ENCODE measurements at places on chromosomes 2 and 18.

DNA sequence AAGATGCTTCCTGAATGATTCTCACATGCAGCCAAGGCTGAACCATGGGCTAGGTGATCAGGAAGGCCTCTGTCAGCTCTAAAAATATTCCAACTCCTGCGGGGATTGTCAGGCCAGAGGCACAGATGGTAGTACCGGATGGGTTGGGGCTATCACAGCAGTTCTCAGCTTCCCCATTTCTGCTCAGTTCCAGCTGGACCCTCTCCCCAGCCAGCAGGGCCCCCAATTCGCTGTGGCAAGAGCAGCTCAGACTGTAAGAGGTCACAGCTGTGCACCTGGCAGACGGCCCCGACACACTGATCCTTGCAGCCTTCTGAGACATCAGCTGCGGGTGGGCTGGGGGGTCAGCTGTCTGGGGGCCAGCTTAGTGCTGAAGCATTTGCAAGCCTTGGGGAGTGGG, 43.6 kb upstream of the TCF7L1 start:
- DNase-seq = no peak

- no peak for DNase-seq
Observed at GRCh38 chr18:79394534-79395307, 1.0 kb upstream of the NFATC1 start.

- no peak for DNase-seq
Observed at GRCh38 chr2:144467502-144468137, 52.3 kb downstream of the ZEB2 start.

- no peak for DNase-seq
Observed at GRCh38 chr18:41703744-41704530, 251.1 kb upstream of the PIK3C3 start.

GRCh38 chr18:44699572-44700261, 19.0 kb downstream of the SETBP1 start:
- no peak for DNase-seq

DNA sequence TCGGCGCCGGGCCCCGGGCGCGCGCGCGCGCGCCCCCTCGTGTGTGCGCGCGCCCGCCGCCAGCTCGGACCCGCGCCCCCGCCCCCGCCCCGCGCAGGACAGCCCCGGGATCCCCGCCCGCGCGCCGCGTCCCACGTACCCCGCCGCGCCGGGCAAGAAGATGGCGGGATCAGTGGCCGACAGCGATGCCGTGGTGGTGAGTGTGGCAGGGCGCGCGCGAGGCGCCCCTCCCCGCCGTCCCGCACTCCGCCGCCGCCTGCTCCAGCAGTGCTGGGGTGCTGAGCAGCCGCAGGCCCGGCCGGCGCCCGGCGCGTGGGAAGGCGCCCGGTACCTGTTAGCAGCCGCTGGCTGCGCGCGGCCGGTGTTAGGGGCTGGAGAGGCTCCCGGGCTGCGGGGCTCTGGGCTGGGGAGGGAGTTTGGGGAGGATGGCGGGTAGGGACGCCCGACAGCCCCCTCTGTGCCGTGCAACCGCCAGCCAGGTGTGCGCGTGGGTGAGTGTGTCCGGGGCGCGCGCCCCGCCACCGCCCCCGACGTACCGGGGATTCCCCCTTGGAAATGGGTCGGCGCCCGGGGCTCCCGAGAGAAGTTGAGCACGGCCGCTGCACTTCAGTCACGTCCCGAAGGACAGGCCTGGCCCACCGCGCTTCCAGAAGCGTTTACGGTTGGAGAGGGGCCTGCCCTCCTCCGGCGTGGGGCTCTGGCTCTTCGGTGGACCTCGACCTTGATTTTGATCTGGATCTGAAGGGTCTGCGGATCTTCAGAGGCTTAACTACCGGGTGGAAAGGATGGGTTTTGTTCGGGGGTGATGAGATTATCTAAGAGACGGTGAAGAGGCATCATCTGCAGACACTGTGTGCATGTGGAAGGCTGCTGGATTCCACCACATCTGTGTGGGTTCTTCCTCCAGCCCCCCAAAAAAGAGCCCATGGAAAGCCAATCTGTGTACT, 697 bp downstream of the LGALSL start:
- peak; percentile 20 for DNase-seq

GRCh38 chr18:51957001-51957400, 383.0 kb upstream of the DCC start:
- DNase-seq = no peak

- no peak for DNase-seq
Observed at GRCh38 chr2:211371465-211371864, 815.1 kb downstream of the CPS1 start.

DNA sequence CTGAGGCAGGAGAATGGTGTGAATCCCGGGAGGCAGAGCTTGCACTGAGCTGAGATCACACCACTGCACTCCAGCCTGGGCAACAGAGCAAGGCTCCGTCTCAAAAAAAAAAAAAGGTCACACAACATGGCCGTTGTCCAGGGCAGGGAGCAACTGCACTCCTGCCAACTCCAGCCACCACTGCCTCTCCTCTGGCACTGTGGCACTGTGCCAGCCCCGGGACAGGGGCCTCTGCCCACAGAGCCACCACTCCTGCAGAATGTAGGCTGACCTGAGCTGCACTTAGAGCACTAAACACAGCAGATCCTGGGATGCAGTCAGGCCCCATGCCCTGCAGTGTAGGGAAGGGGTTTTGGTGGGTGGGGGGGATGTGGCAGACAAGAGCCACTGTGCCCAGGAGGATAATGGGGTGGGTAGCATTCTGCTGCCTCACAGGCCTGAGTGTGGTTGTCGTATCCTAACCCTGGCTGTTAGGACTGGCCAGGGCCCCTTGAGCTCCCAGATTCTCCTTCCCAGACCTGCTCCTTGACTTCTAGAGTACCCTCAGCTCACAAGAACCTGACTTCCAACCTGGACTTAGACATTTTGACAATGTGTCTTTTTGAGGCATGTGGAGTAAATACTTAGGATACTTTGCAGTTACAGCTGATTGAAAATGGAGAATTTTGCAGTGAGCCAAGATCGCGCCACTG, 69.4 kb upstream of the SH3RF3 start:
- no peak for DNase-seq

GRCh38 chr2:151891566-151892194, 63.5 kb upstream of the ARL5A start:
- DNase-seq = no peak

DNA sequence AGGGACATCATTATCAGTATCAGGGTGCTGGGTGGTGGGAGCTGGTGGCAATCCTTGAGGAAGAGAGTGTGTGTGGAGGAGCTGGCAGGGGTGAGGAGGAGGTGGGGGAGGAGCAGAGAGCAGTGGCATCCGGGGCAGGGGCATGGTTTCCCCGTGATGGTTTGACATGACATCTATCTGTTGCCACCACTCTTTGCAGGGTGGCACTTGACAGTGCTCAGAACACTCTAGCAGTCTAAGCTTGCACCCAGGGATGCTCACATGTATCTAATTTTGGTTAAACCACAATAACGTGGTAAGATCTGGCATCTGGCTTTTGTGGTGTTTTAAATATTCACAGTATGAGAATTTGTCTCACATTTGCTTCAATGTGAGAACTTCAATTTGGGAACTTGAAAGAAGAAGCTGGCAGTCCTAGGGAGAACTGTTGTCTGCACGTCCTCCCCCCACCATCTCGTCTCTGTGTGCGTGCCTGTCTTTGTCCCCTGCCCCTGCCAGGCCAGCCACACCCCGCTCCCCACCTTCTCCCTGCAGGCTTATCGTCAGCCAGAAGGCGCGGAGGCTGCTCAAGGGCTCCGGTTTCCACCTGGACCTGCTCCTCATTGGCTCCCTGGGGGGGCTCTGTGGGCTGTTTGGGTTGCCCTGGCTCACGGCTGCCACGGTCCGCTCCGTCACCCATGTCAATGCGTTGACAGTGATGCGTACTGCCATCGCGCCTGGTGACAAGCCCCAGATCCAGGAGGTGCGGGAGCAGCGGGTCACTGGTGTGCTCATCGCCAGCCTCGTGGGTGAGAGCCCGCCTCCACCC, 11.7 kb downstream of the SLC4A3 start:
- DNase-seq = no peak

GRCh38 chr2:214651451-214651850, 158.0 kb downstream of the BARD1 start:
- DNase-seq = no peak
